SK-N-MC (cell line): ENCODE measurements at places on chromosomes 2 and 18.
A peak's percentile ranks its signal among the peaks of the same experiment; 100 is the strongest.

DNA sequence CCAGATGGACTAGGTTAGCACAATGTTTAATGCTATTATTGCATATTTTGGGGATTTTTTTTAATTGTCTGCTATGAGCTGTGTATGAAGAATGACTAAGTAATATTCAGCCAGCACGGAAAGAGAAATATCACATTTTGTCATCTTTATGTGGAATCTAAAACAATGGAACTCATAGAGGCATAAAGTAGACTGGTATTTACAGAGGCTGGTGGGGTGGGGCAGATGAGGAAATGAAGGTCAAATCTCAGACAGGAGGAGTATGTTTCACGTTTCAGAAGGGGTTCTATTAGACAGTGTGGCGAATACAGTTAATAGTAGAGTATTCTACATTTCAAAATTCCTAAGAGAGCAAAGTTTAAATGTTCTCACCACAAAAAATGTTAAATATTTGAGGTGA, 4.7 kb downstream of the CDH19 start:
- no peak for DNase-seq

DNA sequence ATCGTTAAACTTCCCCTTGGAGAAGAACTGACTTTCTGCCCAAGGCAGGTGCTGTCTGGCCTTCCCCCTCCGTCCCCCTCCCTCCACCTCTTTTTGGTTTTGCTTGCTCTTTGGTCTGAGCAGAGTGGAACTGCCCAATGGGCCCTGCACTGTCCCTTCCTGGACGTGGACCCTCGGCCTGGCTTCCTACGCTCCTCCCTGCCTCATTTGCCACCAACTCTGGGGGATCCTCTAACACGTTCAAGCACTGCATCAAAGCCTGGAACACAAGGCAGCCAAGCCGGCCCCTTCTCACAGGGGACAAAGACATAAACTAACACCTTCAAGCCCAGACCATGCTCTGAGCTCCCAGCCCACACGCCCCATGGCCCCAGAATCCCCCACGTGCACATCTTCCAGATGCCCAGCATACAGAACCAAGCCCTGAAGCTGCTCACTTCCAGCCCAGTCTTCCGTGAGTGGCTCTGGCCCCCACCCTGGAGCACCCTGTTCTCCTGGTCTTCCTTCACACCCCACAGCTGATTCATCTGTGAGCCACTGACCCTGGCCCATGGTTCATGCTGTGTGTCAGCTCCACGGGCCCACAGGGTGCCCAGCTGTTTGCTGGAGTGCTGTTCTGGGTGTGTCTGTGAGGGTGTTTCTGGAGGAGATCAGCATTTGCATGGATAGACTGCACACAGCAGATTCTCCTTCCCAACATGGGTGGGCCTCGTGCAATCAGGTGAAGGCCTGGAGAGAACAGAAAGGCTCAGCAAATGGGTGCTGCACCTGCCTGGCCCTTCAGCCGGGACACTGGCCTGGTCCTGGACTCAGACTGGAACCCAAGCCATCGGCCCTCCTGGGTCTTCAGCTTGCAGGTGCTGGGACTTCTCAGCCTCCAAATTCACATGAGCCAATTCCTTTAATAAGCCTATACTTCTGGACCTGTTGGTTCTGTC, 247.1 kb upstream of the SALL3 start:
- no peak for DNase-seq

- no peak for DNase-seq
Observed at GRCh38 chr18:80169607-80170006, 60.5 kb downstream of the ADNP2 start.

DNA sequence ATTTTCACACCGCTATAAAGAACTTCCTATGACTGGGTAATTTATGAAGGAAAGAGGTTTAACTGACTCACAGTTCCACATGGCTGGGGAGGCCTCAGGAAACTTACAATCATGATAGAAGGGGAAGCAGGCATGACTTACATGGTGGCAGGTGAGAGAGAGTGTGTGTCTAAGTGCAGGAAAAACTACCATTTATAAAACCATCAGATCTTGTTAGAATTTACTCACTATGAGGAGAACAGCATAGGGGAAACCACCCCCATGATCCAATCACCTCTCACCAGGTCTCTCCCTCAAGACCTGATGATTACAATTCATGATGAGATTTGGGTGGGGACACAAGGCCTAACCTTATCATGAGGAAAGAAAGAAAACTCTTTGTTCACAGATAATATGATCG, 174.6 kb downstream of the SRBD1 start:
- DNase-seq = no peak

- peak; percentile 78 for DNase-seq
Observed at GRCh38 chr2:68031542-68032160, 31.2 kb downstream of the C1D start.

- DNase-seq = no peak
Observed at GRCh38 chr2:65658266-65658665, 225.9 kb upstream of the SPRED2 start.

- DNase-seq = no peak
Observed at GRCh38 chr18:10839421-10839820, 309.9 kb downstream of the PIEZO2 start.

- no peak for DNase-seq
Observed at GRCh38 chr2:230691005-230691647, 21.5 kb upstream of the CAB39 start.

GRCh38 chr2:47019961-47020681, 104.5 kb upstream of the MCFD2 start:
- DNase-seq = no peak

GRCh38 chr2:232927032-232927792, 57.1 kb downstream of the SNORC start:
- DNase-seq = no peak

DNA sequence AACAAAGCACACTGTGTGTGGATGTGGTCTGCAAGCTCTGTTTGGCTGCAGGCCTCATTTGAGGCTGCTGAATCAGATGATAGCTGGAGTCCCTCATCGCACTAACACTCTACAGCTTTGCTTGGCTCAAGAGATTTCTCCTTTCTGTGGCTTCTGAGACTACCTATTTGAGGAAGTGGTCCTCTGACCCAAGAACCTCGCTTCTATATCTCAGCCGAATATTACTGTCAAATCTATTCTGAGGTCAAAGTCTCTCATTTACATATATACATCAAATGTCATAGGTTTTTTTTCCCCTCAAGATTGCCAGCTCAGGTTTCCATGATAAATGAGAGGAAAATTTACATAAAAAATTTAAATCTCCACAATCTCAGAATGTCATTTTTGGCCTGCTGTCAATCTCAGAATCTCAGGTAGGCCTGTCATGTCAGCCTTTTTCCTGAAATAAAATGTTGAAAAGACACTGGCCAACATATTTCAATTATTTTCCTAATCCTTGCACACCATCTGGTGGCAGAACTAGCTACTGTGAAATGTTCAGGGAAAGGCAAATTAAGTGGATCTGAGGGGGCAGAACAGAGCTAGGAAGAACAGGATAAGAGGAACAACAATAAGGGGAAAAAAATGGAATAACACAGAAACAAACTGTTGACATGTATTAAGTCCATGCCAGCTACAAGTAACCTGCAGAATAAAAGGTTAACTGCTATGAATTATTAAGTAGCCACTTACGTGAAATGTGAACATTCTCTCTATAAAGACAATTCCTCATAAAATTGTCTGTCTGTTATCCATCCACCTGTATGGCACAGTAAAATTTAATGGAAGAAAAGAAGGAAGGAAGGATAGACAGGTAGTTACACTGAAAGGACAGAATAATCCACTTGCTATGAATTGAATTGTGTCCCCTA, 39.3 kb downstream of the AP1S3 start:
- peak; percentile 37 for DNase-seq

- DNase-seq = peak; percentile 86
Observed at GRCh38 chr2:191631754-191632153, 46.2 kb upstream of the NABP1 start.

DNA sequence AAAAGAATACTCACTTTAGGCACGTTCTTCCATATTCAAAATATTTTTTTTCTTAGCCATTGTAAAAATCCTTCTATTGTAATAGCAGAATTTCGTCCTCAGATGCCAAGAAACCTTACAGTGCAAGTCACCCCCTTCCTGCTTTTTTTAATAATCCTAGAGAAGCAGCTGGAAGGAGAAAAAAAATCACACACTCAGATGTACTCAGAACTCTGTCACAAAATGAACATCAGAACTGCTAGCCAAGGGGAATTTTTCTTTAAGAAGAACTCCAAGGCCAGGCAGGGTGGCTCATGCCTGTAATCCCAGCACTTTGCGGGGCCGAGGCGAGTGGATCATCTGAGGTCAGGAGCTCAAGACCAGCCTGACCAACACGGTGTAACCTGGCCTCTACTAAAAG, 127.3 kb upstream of the SPATS2L start:
- DNase-seq = no peak

GRCh38 chr18:54702686-54703085, 111.6 kb downstream of the DYNAP start:
- DNase-seq = no peak

DNA sequence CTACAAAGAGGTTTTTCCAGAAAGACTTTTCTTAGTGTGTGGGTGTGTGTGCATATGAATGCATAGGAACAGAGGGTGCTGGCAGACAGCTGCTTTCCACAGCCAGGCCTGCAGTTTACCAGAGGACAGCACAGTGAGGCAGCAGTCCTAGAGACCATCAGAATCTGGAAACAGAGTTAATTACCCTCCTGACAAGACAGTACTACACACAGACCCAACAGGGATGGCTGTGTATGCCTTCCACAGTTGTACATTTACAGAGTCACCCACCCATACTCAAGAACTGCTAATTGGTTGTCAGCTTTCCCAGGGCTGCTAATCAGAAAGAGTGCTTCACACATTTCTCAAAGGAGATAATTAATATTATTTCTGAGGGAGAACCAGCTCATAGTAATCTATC, 104.7 kb downstream of the FEZ2 start:
- DNase-seq = no peak

DNA sequence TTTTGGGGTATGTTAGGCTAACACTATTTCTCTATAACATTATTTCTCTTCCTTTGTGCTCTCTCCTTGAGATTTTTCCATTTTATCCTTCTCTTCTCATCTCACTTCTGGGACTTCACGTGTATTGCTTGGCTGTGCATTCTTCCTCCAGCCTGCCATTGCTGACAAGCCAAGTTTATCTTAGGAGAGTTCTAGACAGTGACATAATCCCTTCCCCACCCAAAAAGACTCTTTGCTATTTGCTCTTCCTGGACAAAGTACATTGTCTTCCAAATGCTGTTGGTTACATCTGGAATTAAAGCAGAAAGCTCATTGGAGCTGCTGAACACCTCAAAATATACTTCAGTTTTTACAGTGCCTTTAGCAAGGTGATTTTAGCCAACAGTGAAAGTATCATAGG, 8.9 kb downstream of the TSPYL6 start:
- DNase-seq = no peak

- no peak for DNase-seq
Observed at GRCh38 chr2:169818241-169818640, 6.5 kb downstream of the METTL5 start.

- DNase-seq = no peak
Observed at GRCh38 chr2:117968722-117969121, 45.1 kb downstream of the CCDC93 start.

GRCh38 chr2:215722986-215723630, 287.2 kb upstream of the FN1 start:
- no peak for DNase-seq

DNA sequence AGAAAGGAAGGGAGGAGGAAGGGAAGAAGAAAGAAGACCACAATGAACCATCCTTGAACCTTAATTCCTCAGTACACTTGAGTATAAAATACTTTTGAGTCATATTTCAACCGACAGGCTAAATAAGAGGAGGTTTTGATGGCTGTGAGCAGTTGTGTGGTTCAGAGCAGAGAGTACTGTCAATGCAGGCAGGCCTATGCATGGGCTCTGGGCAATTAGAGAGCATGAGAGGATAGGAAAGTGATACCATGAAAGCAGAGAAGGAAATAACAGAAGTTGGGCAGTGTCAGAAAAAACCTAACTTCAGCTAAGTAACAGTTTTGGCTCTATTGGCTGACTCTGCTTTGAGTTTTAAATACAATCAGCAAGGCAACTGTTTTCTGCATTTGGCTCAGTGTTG, 123.6 kb upstream of the STK17B start:
- no peak for DNase-seq

DNA sequence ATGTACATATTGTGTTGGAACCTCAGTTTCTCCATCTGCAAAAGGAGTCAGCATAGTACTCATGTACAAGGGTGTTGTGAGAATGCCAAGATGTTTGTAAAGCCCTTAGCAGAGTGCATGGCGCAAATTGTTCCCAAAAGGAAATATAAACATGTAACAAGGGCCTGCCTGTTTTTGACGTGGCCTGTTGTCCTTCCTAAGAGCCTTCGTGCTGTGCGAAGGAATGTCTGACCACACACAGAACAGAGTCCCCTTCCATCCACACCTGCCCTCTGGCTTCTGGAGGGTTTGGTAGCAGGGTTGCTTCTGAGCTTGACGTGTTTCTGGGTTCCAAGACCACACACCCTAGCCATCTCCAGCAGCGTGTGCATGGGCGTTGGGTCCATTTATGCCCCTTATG, 34.9 kb downstream of the CABLES1 start:
- DNase-seq = no peak

GRCh38 chr2:105721991-105722511, 22.7 kb upstream of the NCK2 start:
- no peak for DNase-seq

GRCh38 chr2:182559623-182560022, 132.8 kb upstream of the PDE1A start:
- DNase-seq = no peak

- DNase-seq = no peak
Observed at GRCh38 chr18:28961669-28962228, 784.8 kb upstream of the CDH2 start.

DNA sequence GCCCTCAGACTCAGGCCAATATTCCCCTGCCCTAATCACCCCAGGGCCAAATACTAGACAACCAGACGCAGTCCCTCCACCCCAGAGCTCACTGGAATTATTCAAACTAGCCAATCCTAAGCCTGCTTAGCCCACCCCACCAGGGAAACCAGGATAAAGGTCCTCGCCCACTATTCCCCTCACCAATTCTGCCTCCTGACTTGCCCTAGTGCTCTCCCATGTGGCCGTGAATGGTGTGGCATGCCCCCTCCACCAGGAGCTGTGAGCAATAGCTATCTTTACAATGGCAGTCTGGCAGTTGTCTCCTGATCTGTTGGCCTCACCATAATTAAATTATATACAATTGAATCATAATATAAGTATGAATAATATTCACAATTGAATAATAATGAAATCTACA, 42.3 kb downstream of the FAM124B start:
- DNase-seq = no peak

GRCh38 chr18:33906046-33906445, 318.7 kb downstream of the NOL4 start:
- no peak for DNase-seq
